Activated CD8-positive, alpha-beta T cell treated with anti-CD3 and anti-CD28 coated beads for 36 hours (primary cell): ENCODE measurements at places on chromosomes 4 and X. TPM values are rescaled to one million over a fixed set of nuclear protein-coding genes. Genes with fewer than 3 reads are reported as not detected.

- DNase-seq: peak; percentile 96
Observed at GRCh38 chr4:48269861-48270522, 354 bp upstream of the TEC start.

STPG2 gene
- total RNA-seq: 0.16 TPM

GRCh38 chrX:150577174-150577573 lies 8.8 kb downstream of the MTM1 start:
- DNase-seq: no peak

DNA sequence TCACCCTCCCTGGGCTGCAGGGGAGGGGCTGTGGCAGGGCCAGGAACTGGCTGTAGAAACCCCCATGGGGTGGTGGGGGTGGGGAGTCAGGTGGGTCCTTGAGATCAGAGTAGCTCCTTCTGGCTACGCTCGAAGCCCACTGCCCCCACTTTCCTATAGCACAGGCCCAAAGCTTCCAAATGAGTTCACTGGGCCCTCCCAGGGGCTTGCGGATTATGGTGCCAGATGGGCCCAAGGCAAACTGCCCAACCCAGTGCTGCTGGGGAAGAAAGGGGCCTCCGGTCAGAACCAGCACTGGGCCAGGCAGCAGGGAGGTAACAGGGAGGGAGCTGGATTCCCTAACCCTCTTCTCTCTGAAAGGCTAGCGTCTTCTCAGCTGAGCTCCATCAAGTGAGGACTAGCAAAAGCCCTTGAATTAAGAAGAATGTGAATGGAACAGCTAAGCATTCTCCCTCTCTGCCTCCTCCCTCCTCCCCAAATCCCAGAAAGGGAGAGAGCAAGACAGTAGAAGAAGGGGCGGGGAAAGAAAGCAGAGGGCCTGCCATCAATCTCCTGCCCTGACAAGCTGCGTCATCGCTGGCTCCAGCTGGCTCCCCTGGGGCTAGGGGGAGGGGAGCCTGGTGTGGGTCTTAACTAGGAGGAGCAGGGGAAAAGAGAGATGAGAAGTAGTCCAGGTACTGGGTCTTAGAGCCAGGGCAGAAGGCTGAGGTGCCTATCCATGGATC lies 34.7 kb downstream of the FRMPD3 start:
- DNase-seq: no peak

- DNase-seq: no peak
Observed at GRCh38 chr4:128385683-128386304, 98.2 kb upstream of the PGRMC2 start.

GRCh38 chrX:97835969-97836368 lies 952.3 kb downstream of the RPA4 start:
- DNase-seq: no peak
